ENCODE measurements at places on chromosomes 13 and 19.

DNA sequence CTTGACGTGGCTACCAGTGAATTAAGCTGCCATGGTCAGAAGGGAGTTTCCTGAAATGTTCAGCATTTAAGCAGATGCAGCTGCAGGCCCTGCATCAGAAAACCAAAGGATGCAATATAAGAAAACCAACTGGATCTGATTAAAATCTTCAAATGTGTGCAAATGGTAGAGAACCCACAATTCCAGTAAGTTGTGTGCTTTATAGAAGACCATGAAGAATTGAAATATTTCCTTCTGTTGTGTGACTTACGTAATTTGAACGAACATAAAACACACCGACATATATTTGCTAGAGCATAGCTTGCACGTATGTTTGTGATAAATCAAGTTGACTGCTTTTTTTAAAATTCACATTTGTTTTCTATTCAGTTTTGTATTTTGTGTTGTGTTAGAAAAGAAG is 191.4 kb downstream of the COL4A1 start:
- DNase-seq: no peak

GRCh38 chr13:91661692-91662490 is 263.5 kb downstream of the GPC5 start:
- no peak for DNase-seq

GRCh38 chr13:38700051-38700450 is 13.2 kb downstream of the FREM2 start:
- no peak for DNase-seq

DNA sequence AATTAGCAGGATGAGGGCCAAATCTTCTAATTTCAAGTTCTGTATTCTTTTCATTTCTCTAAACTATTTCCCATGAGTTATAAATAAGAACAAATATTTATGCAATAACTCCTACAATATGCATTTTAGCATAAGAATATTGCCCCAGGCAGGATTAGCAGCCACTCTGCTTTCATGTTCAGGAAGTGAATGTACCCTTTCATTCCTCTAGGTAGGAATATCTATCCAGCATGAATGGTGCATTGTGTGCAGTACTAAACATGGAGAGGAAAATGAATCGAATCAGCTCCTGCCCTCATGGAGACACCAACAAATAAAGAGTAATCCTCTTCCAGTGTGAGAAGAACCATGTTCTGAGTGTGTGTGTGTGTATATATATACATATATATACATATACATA is 41.0 kb downstream of the LHFPL6 start:
- DNase-seq: no peak

- no peak for DNase-seq
These were observed 228.4 kb upstream of the UFM1 start for GRCh38 chr13:38121267-38121666.

- DNase-seq: no peak
These were observed 2.5 kb downstream of the ZNF556 start for GRCh38 chr19:2869618-2870017.

Data from WTC11 (cell line).